ENCODE measurements at places on chromosomes 16 and 17.

- DNase-seq: no peak
These were observed 240.0 kb upstream of the IRX5 start for GRCh38 chr16:54690710-54691109.

DNA sequence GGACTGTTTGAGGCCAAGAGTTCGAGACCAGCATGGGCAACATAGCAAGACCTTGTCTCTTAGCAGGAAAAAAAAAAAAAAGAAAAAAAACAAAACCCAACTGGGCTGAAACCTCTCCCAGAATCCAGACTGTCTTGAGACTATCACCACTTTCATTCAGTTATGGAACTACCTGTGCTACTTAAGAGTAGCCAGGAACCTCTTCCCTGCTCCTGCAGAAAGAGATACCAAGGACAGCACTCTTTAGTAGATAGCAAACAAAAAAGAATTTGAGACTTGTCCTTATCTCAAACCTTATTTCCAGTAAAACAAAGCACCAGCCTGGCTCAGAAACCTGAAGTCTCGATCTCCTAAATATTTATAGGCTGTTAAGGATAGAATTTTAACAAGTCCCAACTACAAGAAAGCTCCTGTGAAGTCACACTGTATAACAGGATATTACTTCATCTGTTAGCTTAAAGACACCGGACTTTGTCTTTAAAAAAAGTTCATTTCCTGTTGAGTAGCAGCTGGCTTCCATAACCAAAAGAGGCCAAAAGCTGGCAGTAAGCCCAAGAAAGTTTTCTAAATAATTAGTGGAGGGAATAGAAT is 5.1 kb downstream of the CDR2 start:
- DNase-seq: no peak

GRCh38 chr17:28446716-28447395 is 26.6 kb upstream of the SLC13A2 start:
- no peak for DNase-seq

DNA sequence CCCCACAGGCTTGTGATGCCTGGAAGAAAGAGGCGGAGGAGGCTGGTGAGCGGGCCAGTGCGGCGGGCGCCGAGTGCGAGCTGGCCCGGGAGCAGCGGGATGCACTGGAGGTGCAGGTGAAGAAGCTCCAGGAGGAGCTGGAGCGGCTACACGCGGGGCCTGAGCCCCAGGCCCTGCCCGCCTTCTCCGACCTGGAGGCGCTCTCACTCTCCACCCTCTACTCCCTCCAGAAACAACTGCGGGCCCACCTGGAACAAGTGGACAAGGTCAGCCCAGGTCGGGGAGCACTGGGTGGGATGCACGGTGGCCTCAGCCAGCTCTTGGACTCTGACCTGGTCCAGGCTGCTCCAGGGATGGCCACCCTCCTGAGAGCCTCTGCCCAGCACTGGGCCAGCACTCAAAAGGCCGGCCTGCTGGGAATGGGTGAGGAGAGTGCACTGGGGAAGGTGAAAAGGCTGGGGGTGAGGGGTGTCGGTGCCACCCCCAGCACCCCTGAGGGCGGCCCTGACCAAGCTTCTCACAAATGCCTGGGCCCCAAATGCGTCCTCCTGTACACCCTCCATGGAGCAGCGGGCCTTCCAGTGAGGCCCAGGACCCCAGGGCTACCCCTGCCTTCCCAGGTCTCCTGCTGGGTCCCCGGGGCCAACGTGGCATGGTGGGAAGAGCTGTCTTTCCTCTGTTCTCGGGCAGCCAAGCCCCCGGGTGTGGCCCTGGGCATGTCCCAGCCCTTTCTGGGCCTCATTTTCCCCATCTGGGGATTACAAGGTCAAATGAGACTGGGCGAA is 20.8 kb downstream of the UNC13D start:
- no peak for DNase-seq

- no peak for DNase-seq
These were observed 108.4 kb upstream of the ZKSCAN2 start for GRCh38 chr16:25366078-25366477.

GRCh38 chr16:57998992-57999365 is 1.5 kb downstream of the ZNF319 start:
- no peak for DNase-seq

- no peak for DNase-seq
These were observed 953 bp upstream of the NECAB2 start for GRCh38 chr16:83967091-83967490.

GRCh38 chr16:1407753-1408152 is 6.8 kb downstream of the UNKL start:
- no peak for DNase-seq

Measured in sigmoid colon (tissue), 7 donors.